Thymus (tissue), 14 donors: ENCODE measurements at places on chromosomes 1 and 21.

DNA sequence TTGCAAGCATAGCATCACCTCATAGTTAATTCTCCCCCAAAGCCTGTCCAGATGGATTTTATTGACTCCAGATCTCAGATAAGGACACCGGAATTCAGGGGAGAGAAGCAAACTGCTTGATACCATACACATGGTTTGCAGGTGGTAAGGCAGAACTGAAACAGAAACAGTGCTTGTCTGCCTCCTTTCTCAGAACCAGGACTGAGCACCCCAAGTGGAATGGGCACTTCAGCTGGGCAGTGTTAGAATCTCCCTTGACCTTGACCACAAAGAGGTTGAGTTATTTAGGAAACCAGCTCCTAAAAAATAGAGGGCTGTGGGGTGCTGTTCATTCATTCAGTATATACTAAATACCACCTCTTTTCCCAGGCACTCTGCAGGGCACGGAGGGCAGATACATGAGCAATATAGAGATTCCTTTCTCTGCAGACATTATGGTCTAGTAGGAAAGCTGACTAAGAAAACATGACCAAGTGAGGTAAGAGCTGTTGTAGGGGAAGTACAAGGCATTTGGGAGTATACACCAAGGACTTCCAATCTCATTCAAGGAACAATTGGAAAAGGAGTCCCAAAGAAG, 185.2 kb downstream of the C1orf94 start:
- no peak overlapping the region for H3K4me3 ChIP-seq
- H3K27me3 ChIP-seq: no peaks in the 10 kb centered on the region
- no peaks in the 10 kb centered on the region for H3K36me3 ChIP-seq
- DNase-seq: no peak

GRCh38 chr1:55593298-55593697, 378.1 kb upstream of the USP24 start:
- no peaks in the 10 kb centered on the region for H3K4me1 ChIP-seq
- no peak for DNase-seq
- no peak overlapping the region for H3K27ac ChIP-seq
- no peaks in the 10 kb centered on the region for H3K27me3 ChIP-seq
- H3K4me3 ChIP-seq: no peak overlapping the region

DNA sequence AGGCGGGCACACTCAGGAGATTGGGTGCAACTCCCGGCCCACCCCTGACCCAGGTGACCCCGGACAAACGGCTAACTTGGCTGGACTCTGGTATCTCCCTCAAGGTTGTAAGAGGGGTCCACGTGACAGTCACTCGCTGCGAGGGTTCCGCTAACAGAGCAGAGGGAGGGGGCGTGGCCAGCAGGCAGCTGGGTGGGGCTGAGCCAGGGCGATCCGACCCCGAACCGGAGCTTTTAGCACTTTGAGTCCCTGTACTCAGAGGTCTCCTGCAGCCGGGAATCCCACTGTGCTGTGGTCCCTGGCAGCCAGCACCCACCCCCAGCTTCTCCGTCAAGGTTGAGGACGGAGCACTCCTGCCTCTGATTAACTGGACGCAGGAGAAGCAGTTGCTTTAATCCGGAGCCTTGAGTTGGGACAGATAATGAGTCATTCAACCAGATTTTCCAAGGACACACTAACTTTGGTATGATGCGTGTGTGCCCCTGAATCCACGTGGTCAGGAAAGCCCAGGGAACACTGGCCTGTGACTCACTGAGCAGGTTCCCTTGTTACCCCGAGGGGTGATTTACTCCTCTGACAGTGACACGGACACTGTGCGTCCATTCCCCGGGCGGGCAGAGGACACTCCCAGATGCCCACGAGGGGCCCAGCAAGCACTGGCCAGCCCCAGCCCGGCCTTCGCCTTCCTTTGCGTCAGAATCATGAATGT, 16.8 kb downstream of the TRPM2 start:
- H3K4me1 ChIP-seq: no peaks in the 10 kb centered on the region
- no peaks in the 10 kb centered on the region for H3K36me3 ChIP-seq
- no peak for DNase-seq
- H3K4me3 ChIP-seq: no peak overlapping the region

DNA sequence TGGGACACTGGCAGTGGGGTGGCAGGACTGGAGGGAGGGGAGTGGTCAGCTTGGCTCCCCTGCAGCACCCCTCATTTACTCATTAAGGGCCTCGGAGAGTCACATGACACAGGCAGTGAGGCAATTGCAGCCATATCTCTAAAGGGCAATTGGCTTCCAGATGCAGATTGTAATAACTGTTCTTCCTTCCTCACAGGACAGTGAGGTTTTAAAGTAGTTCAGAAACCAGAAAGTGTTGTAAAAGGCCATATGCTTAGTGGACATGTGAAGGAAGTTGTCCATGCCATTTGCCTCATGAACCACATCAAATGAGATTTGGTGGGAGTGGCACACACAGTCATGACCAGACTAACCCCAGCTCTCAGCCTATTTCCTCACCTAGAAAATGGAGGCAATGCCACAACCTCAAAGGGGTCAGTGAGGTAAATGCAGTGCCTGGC, 11.1 kb downstream of the MTX1 start:
- no peaks in the 10 kb centered on the region for H3K27me3 ChIP-seq
- no peaks in the 10 kb centered on the region for H3K4me1 ChIP-seq
- H3K4me3 ChIP-seq: no peak overlapping the region
- no peak overlapping the region for H3K27ac ChIP-seq
- no peak for DNase-seq

DNA sequence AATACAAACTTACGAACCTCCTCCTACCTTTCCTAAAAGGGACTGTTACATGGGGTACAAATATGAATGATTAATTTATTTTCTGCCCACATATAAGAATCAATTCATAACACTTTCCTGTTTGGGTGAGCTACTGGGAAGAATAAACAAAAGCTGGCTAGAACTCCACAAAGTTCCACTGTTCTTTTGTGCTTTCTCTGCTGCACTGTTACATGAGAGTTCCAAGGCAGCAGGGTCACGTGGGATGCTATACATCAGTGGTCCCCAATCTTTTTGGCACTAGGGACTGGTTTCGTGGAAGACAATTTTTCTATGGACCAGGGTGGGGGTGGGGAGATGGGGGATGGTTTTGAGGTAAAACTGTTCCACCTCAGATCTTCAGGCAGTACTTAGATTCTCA, 2.2 kb upstream of the ANGPTL7 start:
- no peak for DNase-seq
- H3K27me3 ChIP-seq: no peaks in the 10 kb centered on the region
- peaks cover 28% of the 10 kb centered on the region for H3K36me3 ChIP-seq
- no peaks in the 10 kb centered on the region for H3K4me1 ChIP-seq
- no peak overlapping the region for H3K4me3 ChIP-seq

GRCh38 chr1:147515045-147515869, 26.0 kb upstream of the BCL9 start:
- no peaks in the 10 kb centered on the region for H3K27me3 ChIP-seq
- no peaks in the 10 kb centered on the region for H3K36me3 ChIP-seq
- H3K27ac ChIP-seq: no peak overlapping the region
- DNase-seq: peak; percentile 33
- no peaks in the 10 kb centered on the region for H3K4me1 ChIP-seq

- no peaks in the 10 kb centered on the region for H3K27me3 ChIP-seq
- no peaks in the 10 kb centered on the region for H3K4me1 ChIP-seq
- no peaks in the 10 kb centered on the region for H3K36me3 ChIP-seq
- DNase-seq: no peak
These were observed 204.3 kb downstream of the SMYD3 start for GRCh38 chr1:246302711-246303317.

DNA sequence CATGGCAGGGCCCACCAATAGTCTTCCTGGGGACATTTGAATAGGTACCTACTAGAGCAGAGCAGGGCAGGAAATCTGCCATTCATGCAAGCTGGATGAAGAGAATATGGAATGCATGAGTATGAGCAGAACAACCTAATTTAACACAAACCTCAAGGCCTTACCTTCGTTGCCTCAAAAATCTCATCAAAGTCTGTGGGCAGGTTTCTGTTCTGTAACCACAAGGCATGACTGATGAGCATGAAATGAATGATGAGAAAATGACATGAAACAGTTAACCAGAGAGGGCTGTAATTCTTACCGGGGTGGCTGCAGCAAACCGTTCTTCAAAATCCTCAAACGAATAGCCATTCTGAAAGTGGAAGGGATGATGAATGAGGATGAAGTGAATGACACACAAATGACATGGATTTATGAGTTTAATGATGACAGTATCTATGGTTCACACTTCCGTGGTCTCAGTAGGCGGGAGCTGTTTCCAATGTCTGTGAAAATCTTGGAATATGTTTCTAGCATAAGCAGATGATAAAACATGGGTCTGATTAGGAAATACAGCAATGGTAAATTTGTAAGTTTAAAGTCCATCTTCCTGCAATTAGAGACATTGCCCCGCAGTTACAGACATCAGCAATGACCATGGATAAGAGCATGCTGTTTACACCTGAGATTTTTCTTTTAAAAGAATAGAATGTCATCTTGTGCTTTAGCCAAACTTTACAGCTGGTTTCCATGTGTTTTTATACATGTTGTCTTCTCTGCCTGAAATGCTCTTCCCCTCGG, 67.6 kb upstream of the C8B start:
- no peak overlapping the region for H3K4me3 ChIP-seq
- DNase-seq: no peak
- no peak overlapping the region for H3K27ac ChIP-seq
- no peaks in the 10 kb centered on the region for H3K36me3 ChIP-seq
- H3K27me3 ChIP-seq: no peaks in the 10 kb centered on the region

DNA sequence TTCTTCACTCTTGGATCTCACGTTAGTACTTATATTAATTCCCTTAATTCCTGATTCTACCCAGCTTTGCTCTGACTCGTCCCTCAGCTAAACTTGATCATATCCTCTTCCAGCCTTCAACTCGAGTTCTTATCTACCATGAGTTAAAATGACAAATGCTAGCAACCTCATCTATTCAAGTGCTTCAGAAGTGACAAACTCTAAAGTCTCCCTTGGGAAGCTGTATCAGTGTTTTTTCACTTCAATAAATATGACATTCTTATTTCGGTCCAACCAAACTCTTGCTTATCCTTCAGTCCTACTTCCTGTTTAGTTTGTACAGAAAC, 75.3 kb downstream of the FOXJ3 start:
- no peaks in the 10 kb centered on the region for H3K27me3 ChIP-seq
- DNase-seq: peak; percentile 18
- peak overlapping the region; percentile 76 for H3K27ac ChIP-seq
- peaks cover 2% of the 10 kb centered on the region for H3K36me3 ChIP-seq

GRCh38 chr21:42258150-42258884, 39.4 kb downstream of the ABCG1 start:
- peaks cover 9% of the 10 kb centered on the region for H3K4me1 ChIP-seq
- no peak overlapping the region for H3K27ac ChIP-seq
- no peak overlapping the region for H3K4me3 ChIP-seq
- DNase-seq: peak; percentile 69
- peaks cover 13% of the 10 kb centered on the region for H3K36me3 ChIP-seq

- no peaks in the 10 kb centered on the region for H3K27me3 ChIP-seq
- H3K36me3 ChIP-seq: peaks cover 9% of the 10 kb centered on the region
- H3K27ac ChIP-seq: no peak overlapping the region
- no peaks in the 10 kb centered on the region for H3K4me1 ChIP-seq
- no peak overlapping the region for H3K4me3 ChIP-seq
These were observed 60.4 kb downstream of the OBSCN start for GRCh38 chr1:228267962-228268880.

GRCh38 chr21:33238565-33239255, 9.0 kb downstream of the IFNAR2 start:
- peak overlapping the region; percentile 48 for H3K27ac ChIP-seq
- H3K4me1 ChIP-seq: peaks cover 28% of the 10 kb centered on the region
- H3K27me3 ChIP-seq: no peaks in the 10 kb centered on the region
- DNase-seq: no peak

DNA sequence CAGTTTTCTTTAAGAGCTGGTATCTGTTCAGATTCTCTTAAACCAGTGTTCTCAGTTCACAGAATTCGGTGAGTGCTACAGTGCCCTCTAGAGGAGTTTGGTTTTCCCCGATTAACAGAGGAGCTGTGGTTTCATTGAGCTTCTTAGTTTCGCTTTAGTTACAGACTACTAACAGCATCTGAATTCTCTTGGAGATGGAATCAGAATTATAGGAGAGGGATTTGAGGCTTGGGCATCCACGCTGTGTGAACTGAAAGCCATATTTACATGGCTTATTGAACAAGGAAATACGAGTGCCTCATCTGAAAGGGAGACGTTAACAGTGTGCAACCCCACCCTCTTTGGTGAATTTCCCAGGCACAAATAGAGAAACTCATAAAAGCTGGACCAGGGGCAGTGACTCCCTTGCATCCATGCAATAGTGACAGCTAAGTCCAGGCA, 202.0 kb downstream of the USH2A start:
- H3K4me1 ChIP-seq: no peaks in the 10 kb centered on the region
- H3K27ac ChIP-seq: no peak overlapping the region
- DNase-seq: peak; percentile 51
- no peaks in the 10 kb centered on the region for H3K27me3 ChIP-seq
- peak overlapping the region; percentile 15 for H3K4me3 ChIP-seq

DNA sequence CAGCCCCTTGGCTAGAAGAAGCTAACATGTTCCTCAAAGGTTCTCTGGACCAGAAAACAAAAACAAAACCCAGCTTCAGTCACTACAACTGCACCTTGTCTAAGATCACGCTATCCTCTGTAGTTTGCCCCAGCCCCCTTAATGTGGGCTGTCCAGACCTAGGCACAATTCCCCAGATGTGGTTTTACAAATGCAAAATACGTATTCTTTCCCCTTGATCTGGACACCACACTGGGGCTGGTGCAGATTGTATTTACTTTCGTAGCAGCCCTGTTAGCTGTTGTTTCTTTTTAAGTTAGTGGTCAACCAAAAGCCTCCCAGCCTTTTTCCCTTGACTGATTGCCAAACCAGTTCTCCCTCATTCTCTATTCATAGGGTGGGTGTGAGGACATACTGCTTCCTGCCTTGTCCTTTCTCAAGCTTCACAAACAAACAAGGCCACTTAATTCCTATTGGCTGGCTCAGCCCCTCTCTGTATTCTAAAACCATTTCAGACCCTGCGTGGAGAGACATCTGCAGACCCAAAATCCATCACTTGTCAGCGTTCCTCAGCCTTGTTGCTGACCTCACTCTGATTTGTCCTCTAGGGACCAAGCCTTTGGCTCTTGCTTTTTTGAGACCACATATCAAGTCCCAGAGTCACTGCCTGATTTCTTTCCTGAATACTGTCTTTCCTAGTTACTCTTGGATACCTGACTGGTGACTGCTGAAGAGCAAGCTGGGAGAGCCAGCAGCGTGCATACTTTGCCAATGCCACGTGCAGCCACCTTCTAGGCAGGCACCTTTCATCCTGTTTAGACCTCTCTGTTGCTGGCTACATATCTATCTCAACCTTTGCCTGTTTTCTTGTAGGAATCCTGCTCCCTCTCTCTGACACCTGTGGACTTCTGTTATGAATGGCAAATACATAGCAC, 96.4 kb upstream of the RAB3GAP2 start:
- H3K4me1 ChIP-seq: no peaks in the 10 kb centered on the region
- H3K36me3 ChIP-seq: no peaks in the 10 kb centered on the region
- no peak for DNase-seq
- H3K4me3 ChIP-seq: no peak overlapping the region

GRCh38 chr1:37399830-37400464, 74.4 kb upstream of the ZC3H12A start:
- H3K36me3 ChIP-seq: no peaks in the 10 kb centered on the region
- peaks cover 2% of the 10 kb centered on the region for H3K27me3 ChIP-seq
- no peak overlapping the region for H3K4me3 ChIP-seq
- no peak overlapping the region for H3K27ac ChIP-seq
- DNase-seq: no peak

GRCh38 chr1:55916481-55916880, 662.9 kb downstream of the PLPP3 start:
- H3K4me1 ChIP-seq: no peaks in the 10 kb centered on the region
- H3K36me3 ChIP-seq: no peaks in the 10 kb centered on the region
- DNase-seq: no peak
- no peaks in the 10 kb centered on the region for H3K27me3 ChIP-seq

- no peak overlapping the region for H3K27ac ChIP-seq
- no peaks in the 10 kb centered on the region for H3K27me3 ChIP-seq
- no peak for DNase-seq
These were observed 21.1 kb upstream of the PDE9A start for GRCh38 chr21:42632336-42632751.
